Motor neuron (in vitro differentiated cells): ENCODE measurements at places on chromosomes 2 and 18.

DNA sequence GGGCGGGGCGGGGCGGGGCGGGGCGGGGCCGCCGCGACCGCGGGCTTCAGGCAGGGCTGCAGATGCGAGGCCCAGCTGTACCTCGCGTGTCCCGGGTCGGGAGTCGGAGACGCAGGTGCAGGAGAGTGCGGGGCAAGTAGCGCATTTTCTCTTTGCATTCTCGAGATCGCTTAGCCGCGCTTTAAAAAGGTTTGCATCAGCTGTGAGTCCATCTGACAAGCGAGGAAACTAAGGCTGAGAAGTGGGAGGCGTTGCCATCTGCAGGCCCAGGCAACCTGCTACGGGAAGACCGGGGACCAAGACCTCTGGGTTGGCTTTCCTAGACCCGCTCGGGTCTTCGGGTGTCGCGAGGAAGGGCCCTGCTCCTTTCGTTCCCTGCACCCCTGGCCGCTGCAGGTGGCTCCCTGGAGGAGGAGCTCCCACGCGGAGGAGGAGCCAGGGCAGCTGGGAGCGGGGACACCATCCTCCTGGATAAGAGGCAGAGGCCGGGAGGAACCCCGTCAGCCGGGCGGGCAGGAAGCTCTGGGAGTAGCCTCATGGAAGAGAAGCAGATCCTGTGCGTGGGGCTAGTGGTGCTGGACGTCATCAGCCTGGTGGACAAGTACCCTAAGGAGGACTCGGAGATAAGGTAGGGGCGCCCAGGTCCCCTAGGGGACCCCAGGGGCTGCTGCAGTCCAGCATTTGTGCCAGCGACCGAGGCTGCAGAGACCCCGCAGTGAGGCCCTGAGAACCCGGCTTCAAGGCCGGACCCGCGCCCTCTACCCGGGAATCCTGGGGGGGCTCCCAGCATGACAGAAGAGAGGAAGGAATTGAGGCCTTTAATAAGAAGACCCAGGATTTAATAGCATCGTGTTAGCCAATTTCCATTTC is at the start of gene KHK:
TSS of gene KHK (plus strand) at position 49 of the 870 bp plus-strand sequence. CDS start at position 537, 488 bp downstream.
- ATAC-seq = peak; percentile 32

GRCh38 chr18:69588301-69588700 is 187.6 kb downstream of the DOK6 start:
- no peak for ATAC-seq

- ATAC-seq = no peak
These were observed 89.8 kb upstream of the GRB14 start for GRCh38 chr2:164710837-164711765.

- no peak for ATAC-seq
These were observed 462.8 kb downstream of the MEIS1 start for GRCh38 chr2:66897691-66898150.

GRCh38 chr2:8477552-8478470 is 204.0 kb upstream of the ID2 start:
- ATAC-seq = peak; percentile 32
